Hematopoietic multipotent progenitor cell treated with erythropoietin and hydrocortisone succinate and interleukin-3 and kit ligand, for 8 days (in vitro differentiated cells): ENCODE measurements at places on chromosomes 7 and 10.

DNA sequence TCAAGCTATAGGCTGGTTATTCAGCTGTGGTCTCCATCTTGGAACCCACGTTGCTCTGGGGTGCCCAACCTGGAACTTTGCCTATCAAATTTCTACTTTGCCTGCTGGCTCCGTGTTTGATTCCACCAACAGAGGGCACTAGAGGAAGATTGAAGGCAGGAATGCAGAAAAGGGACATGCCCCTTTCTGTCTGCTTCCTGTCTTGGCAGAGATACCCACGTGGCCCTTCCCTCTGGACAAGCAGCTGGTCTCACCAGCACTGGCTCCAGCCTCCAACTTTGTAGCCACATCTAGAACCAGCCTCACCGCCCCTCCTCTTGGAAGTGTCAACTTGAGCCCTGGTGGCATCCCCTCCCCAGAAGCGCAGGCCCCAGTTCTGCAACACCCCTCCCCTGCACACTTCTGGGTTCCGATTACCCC lies 52.1 kb upstream of the ZNF438 start:
- DNase-seq: peak; percentile 77

- no peak for DNase-seq
These were observed 183.2 kb downstream of the AUTS2 start for GRCh38 chr7:69781412-69781846.

DNA sequence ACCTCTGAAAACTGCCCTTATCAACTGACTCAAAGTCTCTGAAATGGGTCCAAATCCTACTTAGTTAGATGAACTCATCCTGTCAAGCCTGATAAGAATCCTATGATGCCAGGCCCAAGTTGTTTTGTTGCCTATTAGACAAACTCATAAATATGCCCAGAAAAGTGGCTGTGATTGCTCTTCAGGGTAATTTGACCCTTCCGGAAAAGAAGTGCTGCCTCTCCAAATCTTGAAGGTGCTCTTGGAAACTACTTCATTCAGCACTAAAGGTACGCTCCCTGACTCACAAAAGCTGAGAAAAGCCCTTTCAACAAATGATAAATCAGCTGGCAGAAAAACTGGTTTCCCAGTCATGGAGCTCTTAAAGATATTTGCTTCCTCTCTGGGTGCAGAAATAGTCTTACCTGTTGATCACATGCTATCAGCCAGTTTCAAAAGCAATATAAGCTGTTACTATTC lies 6.7 kb downstream of the IFIT5 start:
- no peak for DNase-seq

DNA sequence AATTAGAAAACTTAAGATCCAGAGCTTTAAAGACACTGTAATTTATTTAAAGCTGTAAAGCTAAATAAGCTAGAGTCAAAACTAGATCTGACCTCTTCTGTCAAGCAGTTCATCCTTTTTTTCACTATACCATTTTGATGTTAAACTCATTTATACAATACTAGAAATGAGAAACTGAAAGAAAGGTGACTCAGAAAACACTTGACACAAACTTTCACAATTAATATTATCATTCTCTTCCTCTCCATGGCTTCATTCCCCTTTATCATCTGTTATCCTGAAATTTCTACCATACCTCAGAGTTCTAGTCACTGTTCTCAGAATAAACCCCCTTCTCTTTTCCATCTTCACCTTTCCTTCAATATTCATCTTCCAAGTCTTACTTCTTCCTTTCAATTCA lies 1.3 kb downstream of the FIGNL1 start:
- DNase-seq: no peak

- DNase-seq: peak; percentile 27
These were observed 17.8 kb upstream of the CCNJ start for GRCh38 chr10:96025566-96025965.

DNA sequence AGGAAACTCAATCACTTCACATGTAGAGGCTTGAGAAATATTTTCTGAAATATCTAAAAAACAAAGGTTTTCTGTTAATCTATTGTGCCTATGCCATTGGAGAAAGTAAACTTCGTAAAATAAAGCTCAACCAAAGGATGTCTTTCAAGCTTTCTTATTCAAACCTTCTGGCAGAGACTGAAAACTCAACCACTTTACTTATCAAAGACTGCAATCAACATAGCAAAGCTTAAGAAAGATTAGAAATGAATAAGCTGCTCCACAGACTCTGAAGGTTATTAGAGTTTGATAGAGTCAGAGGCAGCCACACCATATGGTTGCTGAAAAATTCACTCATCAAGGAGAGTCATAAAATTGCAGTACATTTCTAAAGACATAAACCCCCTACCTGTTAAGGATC lies 245.8 kb upstream of the MEOX2 start:
- no peak for DNase-seq

DNA sequence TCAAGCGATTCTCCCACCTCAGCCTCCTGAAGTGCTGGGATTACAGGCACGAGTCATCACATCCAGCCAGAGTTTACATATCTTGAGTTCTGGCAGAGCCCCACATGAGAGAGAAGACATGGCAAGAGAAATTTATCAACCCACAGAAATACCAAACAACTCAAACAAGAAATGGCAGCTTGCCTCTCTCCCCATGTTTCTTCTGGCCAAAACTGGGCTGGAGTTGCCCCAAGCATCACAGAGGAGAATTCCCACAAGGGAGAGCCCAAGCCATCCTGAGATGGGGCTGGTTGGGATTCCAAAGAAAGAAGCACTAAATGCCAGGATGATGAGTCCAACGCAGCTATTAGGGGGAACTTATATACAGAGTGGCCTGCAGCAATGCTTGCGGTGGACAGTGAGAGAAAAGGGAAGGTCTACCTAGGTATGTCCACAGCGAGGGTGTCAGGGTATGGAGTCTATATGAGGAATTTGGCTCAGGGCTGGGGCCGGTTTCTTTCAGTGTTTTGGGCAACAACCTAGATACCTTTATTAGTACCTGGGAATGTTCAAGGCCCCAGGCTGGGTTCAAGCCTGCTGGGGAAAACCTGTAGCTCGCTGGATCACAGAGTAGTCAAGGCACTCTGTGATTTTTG lies 14.5 kb upstream of the PAX4 start:
- no peak for DNase-seq

DNA sequence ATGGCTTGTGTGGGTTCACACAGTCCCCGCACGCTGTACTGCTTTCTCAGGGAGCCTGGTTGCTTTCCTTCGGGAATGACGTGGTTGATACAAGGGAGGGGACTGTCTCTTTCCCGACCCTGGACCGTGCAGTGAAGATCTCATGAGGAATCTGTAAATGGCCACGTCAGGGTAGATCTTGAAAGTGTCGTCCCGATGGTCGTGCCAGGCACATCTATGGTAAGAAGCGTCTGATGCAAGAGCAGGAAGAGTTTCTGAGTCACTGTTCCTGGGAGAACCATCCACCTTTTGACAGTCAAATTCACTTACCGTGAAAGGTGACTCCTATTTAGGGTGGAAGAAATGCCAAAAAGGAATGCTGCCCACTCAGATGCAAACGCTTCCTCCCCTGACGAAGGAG lies 500.4 kb downstream of the PTPRN2 start:
- no peak for DNase-seq

GRCh38 chr10:119517235-119518141 lies 25.0 kb downstream of the RGS10 start:
- peak; percentile 65 for DNase-seq

DNA sequence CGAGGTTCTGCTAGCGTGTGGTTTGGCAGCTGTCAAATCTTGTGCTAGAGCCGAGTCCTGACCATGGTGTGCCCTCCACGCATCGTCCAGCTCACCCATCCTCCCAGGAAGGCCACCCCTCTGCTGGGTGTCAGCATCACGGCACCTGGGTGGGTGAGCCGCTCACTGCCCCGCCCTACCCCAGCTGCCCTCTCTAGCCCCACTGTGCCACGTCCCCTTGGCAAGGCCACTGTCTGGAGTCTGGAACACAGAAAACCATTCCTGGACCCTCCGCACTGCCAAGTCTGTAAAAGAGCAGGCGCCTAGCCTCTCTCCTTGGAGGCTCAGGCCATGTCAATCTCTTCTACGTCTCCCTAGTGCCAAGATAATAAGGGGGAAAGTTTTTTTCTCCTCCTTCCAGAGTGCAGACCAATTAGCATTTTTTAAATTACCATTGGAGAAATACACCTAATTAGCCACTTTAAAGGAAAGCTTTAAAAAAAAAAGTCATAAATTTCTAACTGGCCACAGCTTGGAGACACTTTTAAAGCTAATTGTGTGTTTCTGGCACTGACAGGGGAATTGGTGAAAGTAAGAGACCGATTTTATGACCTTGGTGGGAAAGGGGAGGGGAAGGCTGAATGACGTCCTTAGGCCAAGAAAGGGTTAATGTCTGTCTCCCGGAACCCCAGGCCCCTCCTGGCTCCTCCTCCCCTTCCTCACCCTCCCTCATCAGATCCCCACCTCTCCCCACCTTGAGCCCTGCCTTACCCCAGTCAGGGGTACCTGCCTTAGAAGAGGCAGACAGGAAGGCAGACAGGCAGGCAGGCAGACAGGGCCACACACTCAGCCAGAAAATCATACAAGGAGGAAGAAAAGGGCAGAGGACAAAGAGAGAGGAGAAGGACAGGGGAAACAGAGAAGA lies 151.2 kb downstream of the PLXNA4 start:
- no peak for DNase-seq

DNA sequence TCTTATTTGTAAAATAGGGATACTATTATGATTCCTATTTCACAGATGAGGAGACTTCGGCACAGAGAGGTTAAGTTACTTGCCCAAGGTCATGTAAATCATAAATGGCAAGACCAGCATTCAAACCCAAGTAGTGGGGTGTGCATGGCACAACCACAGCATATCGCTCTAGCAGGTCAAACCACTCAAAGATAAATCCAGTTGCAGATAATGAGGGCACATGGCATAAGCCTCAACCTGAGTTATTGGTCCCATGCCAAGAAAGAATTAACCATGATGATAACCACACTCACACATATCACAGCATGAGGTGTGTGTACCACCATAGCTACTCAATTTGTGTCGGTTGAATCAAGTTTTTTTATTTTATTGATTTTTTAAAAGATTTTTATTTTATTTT lies 180.5 kb downstream of the CREB5 start:
- no peak for DNase-seq

GRCh38 chr10:120768227-120768626 lies 82.9 kb upstream of the WDR11 start:
- DNase-seq: no peak

- DNase-seq: no peak
These were observed 3.8 kb downstream of the CLIP2 start for GRCh38 chr7:74292757-74293576.

GRCh38 chr7:71313553-71313952 lies 181.6 kb downstream of the GALNT17 start:
- no peak for DNase-seq

DNA sequence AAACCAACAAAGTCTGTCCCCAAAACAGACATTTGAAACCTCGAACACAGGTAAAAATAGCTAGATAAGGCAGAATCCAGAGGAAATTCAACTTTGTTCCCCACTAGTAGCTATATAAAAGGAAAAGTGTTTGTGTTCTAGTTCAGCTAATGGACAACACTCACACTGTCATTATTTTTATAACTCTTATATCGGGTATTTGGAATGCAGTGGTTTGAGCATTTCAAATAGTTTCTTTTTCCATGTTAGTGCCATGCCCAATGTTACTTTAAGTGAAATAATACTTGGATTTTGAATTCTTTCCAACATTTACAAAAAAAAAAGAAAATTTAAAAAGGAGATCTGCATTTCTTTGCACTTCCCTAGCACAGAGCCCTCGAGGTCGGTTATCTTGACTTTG lies 213.6 kb downstream of the DOCK4 start:
- no peak for DNase-seq

DNA sequence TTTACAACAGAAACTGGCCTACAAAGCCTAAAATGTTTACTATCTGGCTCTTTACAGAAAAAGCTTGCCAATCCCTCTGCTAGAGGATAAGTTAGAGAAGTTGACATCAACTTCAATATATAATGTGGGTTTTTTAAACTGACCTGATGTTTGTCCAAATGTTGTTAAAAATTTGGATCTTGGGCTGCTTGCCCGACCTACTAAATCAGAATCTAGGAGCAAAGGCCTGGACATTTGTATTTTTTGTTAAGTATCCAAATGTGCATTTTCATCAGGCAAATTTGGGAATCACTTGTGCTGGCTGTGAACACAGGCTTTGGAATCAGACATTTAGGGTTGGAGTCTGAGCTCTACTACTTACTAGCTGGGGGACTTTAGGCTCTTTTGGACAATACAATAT lies 252.7 kb upstream of the CSTF2T start:
- no peak for DNase-seq

DNA sequence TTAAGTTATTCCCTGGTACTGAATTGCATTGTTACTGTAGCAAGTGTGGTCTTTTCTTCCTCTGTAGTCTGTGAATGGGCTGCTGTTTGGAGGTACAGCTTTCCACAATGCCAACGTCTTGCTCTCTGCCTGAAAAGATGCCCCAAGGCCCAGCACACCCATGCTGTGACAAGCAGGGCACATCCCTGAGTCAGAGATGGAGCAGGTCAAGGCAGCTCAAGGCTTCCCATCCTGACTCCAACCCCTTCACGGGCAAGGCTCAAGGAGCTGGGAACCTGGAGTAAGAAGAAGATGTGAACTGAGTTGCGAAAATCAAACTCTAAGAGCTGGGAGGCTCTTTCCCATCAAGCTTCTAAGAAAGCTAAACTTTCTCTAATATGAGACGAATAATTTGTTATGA lies 27.2 kb downstream of the SVIL start:
- no peak for DNase-seq

GRCh38 chr7:146115851-146116520 lies 615 bp upstream of the CNTNAP2 start:
- peak; percentile 35 for DNase-seq

GRCh38 chr7:121557034-121557892 lies 161.2 kb upstream of the FAM3C start:
- no peak for DNase-seq

GRCh38 chr10:118092209-118092608 lies 45.5 kb upstream of the RAB11FIP2 start:
- DNase-seq: no peak

DNA sequence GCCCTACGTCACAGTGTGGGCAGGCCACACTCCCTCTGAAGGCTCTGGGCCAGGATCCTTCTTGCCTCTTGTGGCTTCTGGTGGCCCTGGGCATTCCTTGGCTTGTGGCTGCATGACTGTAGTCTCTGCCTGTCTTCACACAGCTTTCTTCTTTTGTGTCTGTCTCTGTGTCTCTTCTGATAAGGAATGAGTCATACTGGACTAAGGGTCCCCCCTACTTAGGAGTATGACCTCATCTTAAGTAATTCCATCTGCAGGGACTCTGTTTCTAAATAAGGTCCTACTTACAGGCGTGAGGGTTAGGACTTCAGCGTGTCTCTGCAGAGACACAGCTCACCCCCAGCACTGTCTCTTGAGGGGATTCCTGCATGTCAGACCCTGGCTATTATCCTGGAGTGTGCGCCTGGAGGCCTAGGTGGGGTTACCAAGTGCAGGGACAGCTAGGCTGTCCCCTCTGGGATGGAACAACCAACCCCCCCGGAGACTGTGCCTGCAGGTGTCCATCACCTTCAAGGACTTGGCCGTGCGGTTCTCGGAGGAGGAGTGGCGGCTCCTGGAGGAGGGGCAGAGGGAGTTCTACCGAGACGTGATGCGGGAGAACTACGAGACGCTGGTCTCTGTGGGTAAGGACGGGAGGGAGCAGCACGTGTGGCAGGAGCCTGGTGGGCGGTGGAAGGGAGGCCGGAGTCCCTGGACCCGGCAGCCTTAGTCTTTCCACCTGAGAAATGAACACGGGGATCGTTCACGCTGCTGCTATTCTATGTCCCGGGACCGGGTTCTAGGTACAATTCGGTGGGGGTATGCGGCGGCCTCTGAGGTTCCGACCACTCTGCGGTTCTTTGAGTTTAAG lies 54.1 kb downstream of the ZNF467 start:
- peak; percentile 88 for DNase-seq
